ENCODE measurements at places on chromosomes 4 and X.

- DNase-seq, result no peak
Measured at GRCh38 chrX:8191022-8191421, 20.0 kb upstream of the VCX2 start.

DNA sequence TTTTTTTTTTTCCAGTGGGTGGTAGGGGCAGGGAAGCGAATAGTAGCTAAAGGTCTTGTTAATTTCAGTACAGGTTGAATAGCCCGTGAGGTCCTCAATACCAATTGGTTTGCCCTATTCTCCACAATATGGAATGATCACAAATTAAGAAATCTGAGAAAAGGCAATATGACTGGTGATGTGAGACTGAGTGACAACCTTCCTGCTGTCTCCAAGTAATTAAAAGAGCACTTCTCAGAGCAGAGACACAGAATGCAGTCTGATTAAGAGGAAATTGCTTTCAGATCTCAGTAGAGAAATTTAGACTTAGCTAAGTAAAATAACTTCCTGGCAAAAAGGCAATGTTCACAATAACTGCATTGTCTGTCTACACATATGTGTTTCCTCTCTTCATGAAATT, 23.0 kb downstream of the GPR174 start:
- no peak for DNase-seq

DNA sequence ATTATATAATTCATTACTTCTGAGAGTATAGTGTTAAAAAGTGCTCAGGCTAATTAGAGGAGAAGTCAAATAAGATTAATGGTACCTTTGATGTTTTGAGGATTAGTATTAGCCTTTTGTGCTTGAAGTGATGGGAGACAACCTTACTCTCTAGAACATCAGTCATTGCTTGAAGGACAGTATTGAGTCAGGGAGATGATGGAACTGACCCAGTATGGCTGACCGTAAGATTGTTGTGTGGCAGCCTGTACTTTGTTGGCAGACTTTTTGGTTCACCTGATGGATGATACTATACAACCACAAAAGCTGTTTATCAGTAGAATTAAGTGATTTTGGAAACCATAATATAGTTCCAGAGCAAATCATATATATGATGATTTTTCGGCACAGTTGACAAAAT, 9.9 kb downstream of the OGT start:
- DNase-seq, result no peak

DNA sequence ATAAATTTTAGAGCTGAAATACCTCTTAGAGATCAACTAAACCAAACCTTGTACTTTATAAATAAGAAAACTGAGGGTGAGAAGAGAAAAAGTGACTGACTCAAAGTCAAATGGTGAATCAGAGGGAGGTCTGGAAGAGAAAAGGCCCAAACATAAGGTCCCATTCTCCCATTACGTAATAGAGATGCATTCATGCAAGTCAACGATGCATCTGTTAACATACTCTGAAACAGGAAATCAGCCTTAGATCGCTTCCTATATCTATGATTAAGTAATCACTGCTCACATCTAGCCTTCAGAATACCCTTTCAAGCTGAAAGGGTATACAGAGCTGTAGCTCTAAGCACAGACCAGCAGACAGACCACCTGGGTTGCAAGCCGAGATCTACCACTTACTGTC, 6.5 kb downstream of the RNF150 start:
- DNase-seq, result no peak

GRCh38 chr4:42488114-42488513, 90.8 kb downstream of the SHISA3 start:
- DNase-seq, result no peak

DNA sequence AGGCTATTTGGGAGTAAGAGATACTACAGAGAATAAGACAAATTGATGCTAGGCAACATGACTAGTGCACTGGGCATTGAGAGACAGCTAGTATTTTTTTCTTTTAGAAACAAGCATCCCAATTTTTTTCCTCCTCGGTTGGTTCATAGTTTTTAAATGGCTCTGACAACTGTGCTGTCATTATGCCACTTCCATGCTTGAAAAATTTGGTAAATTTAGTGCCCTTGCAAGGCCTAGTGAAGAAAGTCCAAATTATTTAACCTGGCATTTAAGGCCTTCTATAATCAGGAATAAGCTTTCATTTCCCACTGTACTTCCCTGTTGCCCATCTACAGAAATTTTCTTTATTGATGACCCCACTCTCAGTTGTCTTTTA, 15.8 kb downstream of the VSIG4 start:
- no peak for DNase-seq

DNA sequence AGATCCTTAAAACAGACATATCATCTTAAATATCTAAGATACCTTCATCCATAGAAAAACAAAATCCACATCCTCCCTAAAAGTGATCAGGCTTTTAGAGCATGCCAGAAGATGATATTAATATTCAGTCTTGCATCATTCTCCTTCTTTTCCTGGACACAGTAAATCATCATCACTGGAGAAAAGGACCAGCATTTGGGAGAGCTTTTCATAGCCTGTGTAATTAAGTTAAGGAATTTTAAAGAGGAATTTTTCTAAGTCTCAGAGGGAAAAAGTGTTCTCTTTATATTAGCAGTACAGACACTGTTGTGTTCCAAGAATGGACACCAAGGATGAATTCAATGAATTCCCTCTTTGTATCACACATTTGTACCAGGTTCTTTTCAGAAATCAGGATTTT, 696 bp downstream of the SCRG1 start:
- DNase-seq, result no peak

DNA sequence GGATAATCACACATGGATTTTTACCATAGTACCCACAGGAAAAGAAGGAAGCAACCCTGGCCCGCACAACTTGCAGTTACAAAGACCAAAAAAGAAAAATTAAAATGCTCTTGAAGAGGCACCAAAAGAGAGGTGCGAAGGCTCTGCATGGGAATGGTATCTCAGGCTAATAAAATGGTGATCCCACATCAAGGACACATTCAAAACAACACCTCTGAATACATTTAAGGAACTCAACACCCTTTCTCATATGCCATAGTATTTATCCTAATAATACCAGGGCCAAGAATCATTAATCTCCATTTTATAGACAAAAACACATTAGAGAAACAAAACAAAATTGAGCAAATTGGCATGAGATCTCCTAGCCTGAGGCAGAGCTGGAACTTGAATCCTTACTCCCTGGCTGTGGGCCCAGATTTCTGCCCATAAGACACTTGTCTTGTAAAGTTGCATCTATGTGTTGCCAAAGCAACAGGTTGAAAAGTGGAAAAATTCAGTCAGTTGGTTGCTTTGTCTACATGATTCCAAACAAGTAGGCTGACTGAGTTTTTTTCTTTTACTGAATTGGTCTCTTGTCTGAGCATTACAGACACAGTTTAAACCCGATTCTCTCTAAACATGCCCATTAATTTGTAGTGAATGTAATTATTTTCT, 33.5 kb downstream of the GUCY2F start:
- DNase-seq, result no peak

GRCh38 chr4:7055111-7055989, 12.2 kb downstream of the TADA2B start:
- no peak for DNase-seq

- no peak for DNase-seq
Measured at GRCh38 chrX:97224148-97224547, 340.4 kb downstream of the RPA4 start.

DNA sequence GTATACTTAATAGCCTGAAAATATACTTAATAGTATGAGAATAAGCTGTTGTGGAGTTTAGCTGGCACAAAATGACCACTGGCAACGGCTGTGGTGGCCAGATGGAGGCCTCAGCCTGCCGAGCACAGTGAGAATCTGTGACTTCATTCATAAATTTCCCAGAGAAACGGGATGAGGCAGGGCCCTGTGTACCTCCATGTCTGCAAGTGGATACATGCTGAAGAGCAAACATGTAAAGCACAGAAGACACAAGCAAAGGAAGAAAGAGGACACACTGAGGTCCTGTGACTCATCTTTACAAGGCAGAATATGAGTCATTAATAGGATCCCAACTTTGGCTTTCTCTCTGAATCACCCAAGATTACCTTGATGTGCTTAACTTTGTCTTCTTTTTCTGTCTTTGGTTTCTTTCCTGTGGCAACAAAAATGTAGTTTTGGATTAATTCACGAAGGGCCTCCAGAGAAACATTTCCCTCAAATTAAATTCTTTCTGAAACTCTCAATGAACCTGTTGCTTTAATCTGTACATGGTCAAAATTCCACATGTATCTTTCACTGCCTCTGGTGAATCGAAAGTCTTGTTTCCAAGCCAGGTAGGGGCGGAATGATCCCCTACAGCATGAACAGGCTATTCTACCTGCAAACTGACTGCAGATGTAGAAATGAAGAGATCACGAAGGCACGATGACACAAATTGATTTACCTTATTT, 56.4 kb downstream of the IRF2 start:
- DNase-seq, result no peak

DNA sequence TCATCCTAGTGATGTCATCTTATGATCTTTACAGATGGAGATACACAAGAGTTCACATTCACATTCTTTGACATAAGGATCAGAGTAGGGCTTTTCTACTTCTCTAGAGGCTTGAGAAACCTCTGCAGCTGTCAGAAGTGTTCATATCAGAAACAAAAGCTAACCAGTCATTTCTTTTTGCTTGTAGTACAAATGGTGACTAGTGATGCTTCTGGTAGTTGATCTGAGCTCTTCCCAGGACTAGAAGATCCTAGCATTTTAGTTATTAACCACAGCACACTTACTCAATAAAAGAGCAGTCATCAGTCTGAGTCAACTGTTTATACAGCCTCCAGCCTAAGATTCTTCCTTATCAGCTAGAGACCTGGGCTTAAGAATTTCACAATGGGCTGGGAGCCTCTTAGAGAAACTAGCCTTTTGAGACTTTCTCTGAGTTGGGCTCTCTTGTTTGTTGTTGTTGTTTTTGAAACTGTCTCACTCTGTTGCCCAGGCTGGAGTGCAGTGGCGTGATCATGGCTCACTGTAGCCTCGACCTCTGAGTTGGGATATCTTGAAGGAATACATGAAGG, 84.1 kb downstream of the TMEM164 start:
- DNase-seq, result no peak

DNA sequence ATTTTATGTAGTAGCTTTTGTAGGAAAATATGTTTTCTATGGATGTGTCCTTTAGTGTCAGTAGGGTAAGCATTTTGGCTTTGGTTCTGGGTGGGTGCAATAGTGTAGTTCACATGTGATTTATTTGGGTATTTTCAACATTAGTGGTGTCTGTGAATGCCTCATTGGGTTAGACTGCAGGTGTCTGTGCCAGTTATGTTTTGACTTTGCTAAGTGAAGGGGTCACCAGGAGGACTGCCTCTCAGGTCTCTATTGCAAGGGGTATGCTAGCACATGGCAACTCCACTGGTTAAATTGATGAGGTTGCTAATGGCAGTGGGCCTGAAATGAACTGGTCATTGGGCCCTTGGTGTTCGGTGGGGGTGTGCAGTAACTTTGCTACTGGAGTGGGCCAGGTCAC, 467.1 kb downstream of the NAF1 start:
- DNase-seq, result no peak

DNA sequence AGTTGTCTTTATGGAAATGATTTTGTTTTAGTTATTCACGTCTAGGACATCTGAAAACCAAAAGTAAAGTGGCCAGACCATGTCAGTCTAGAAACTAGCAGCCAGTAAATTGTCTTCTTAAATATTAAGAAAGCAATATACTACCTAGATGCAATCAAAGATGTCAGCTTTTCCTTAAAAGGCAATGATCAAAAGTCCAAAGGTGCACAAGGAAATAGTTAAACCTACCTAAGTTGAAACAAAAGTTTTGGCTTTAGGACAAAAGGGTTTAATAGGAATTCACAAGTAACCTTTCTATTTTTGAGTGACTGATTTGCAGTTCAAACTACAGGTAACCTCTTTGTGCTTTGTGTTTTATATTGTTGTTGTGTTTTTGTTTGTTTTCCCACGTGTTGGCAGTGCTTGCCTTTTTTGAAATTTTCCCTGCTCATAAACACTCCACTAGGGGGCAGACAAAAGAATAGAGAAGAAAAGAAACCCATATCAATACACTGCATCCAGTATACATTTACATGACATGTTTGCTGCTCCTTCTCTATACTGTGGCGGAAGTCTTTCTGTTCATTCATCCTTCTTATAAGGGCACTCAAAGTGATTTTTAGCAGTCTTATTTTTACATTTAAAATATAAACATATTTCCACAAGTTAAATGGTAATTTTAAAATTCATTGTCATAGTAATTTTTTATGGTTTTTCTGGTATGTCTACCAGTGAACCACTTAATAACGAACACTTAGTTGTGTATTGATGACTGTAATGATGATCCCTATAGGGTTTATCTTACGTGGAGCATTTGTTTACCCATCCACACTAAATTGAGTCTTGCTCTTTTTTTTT, 62.7 kb downstream of the GAB1 start:
- DNase-seq, result no peak

GRCh38 chrX:130245441-130245840, 23.3 kb downstream of the ZNF280C start:
- no peak for DNase-seq

- no peak for DNase-seq
Measured at GRCh38 chrX:44314808-44315207, 28.7 kb downstream of the EFHC2 start.

GRCh38 chr4:8274765-8275547, 5.4 kb downstream of the HTRA3 start:
- DNase-seq, result peak; percentile 95

All from uterus (tissue), 4 donors.